ENCODE measurements at places on chromosomes 16 and 17. TPM values are rescaled to one million over a fixed set of nuclear protein-coding genes. Genes with fewer than 3 reads are reported as not detected.

GRCh38 chr17:1566505-1567199 lies 4.1 kb upstream of the PITPNA start:
- H3K27ac ChIP-seq: peak overlapping the region; percentile 96
- H3K4me3 ChIP-seq: peak overlapping the region; percentile 74
- peak; percentile 50 for DNase-seq
- H3K36me3 ChIP-seq: no peaks in the 10 kb centered on the region
- H3K4me1 ChIP-seq: peaks cover 41% of the 10 kb centered on the region

- no peaks in the 10 kb centered on the region for H3K36me3 ChIP-seq
- no peak overlapping the region for H3K4me3 ChIP-seq
- no peaks in the 10 kb centered on the region for H3K4me1 ChIP-seq
- H3K27ac ChIP-seq: no peak overlapping the region
Measured at GRCh38 chr17:33789658-33790057, 465.4 kb upstream of the CCL2 start.

DNA sequence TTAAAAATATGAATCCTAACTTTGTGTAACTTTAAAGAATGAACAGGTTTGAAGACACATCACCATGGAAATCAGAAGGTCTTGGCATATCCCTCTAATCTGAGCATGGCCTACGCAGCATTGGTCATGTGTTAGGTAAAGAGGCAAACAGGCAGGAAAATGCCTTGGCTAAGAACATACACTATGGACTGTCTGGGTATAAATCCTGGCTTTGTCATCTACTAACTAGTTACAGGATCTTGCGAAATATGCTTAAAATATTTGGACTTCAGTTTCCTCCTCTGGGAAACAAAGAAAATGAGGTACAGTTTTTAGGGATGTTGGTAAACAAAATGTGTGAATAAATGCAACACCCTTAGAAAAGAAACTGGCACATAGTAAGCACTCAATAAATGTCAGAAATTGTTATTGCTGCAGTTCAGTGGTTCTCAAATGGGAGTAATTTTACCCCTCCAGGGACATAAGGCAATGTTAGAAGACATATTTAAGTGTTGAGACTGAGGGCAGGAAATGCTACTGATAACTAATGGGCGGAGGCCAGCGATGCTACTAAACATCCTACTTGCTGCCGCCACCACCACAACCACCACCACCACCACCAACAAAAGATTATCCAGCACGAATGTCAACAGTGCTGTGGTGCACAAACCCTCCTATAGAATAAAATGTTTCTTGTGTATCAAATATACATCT lies 770.8 kb upstream of the SOX9 start:
- H3K4me3 ChIP-seq: no peak overlapping the region
- no peaks in the 10 kb centered on the region for H3K36me3 ChIP-seq
- no peak overlapping the region for H3K27ac ChIP-seq
- no peaks in the 10 kb centered on the region for H3K27me3 ChIP-seq

GRCh38 chr17:395179-395578 lies 42.6 kb upstream of the RPH3AL start:
- H3K27ac ChIP-seq: no peak overlapping the region
- H3K4me1 ChIP-seq: peaks cover 10% of the 10 kb centered on the region
- no peak for DNase-seq

DNA sequence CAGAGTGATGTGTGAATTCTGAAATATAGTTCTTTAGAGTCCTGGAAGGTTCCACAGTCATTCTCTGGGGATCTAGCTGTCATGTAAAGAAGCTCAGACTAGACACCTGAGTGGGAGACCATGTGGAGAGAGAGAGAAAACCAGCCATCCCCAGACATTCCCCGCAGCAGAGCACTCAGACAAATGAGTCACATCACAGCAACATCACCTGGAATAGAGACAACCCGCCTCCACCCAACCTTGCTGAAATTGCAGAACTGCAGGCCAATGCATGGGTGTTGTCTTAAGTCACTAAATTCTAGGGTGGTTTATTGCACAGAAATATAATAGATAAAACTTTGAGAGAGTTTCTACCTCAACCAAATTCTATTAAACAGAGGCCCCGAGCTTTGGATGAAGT lies 392.0 kb upstream of the DYNLRB2 start:
- no peaks in the 10 kb centered on the region for H3K36me3 ChIP-seq
- H3K27me3 ChIP-seq: peaks cover 9% of the 10 kb centered on the region
- H3K27ac ChIP-seq: no peak overlapping the region

DNA sequence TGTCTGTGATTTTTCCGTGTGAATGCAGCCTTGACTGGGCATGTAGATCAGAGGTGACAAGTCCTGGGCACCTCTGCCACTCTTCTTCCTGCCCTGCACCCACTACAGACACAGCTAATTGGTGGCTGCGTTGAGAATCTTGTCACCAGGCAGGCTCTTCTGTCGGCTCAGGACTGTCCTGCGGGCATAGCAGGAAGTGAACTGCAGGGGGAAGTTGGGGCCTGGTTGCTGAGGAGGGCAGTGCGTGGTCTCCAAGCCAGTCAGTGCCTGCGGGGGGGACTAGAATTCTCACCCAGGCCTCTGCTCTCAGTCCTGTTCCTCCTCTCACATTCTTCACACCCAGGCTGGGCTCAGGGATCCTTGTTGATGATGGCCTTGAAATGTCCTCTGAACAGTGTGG lies 50.5 kb downstream of the JPH3 start:
- H3K36me3 ChIP-seq: no peaks in the 10 kb centered on the region
- H3K4me1 ChIP-seq: no peaks in the 10 kb centered on the region
- peaks cover 4% of the 10 kb centered on the region for H3K27me3 ChIP-seq
- no peak overlapping the region for H3K27ac ChIP-seq
- DNase-seq: no peak

- no peaks in the 10 kb centered on the region for H3K27me3 ChIP-seq
- no peak overlapping the region for H3K27ac ChIP-seq
- no peak overlapping the region for H3K4me3 ChIP-seq
- DNase-seq: no peak
- peaks cover 6% of the 10 kb centered on the region for H3K4me1 ChIP-seq
Measured at GRCh38 chr17:63314761-63315160, 131.3 kb downstream of the CYB561 start.

- no peak overlapping the region for H3K4me3 ChIP-seq
- no peak overlapping the region for H3K27ac ChIP-seq
- H3K4me1 ChIP-seq: no peaks in the 10 kb centered on the region
- no peak for DNase-seq
- H3K36me3 ChIP-seq: no peaks in the 10 kb centered on the region
Measured at GRCh38 chr16:51009813-51010212, 141.3 kb downstream of the SALL1 start.

GRCh38 chr17:1853698-1854097 lies 23.9 kb downstream of the RPA1 start:
- H3K27ac ChIP-seq: no peak overlapping the region
- H3K36me3 ChIP-seq: peaks cover 50% of the 10 kb centered on the region
- DNase-seq: no peak
- H3K27me3 ChIP-seq: no peaks in the 10 kb centered on the region
- peaks cover 5% of the 10 kb centered on the region for H3K4me1 ChIP-seq

DNA sequence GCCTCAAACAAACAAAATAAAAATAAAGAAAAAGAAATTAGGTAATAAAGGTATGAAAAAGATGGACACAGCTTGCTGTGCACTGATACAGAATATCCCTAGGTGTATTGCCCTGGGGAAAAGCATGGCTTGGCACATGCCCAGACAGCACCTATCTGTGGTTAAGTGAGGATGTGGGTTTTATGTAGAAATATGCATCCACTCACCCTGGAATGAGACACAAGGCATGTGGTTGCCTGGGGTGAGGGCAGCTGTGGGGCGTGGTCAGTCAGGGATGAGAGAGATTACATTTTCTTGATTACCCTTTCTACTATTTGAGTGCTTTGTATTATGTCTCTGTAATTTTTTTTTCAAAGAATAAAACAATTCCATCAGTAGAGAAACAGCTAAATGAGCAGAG lies 6.9 kb downstream of the PLLP start:
- H3K4me3 ChIP-seq: peak overlapping the region; percentile 39
- no peaks in the 10 kb centered on the region for H3K36me3 ChIP-seq

GRCh38 chr16:67029254-67030096 lies 526 bp downstream of the CBFB start:
- peaks cover 57% of the 10 kb centered on the region for H3K4me1 ChIP-seq
- H3K4me3 ChIP-seq: peak overlapping the region; percentile 92
- peak; percentile 64 for DNase-seq
- peaks cover 38% of the 10 kb centered on the region for H3K36me3 ChIP-seq
- H3K27ac ChIP-seq: peak overlapping the region; percentile 89
- H3K27me3 ChIP-seq: no peaks in the 10 kb centered on the region

DNA sequence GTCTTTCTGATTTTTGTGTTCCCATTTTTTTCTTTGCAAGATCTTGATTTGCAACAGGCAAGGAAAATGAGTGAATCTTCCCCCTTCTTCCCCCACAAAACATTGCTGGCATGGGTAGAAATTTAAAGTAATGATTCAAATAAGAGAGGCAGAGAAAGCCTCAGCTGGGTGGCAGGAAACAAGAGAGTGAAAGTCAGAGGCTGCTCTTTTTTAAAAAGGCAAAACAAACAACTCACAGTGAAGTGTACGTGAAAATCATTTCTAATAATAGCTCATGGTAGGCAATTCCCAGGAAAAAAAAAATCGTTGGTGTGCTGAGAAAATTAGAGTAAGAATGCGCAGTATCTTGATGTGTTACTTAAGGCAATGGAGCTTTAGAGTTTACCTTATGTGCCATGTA lies 229.5 kb downstream of the FTO start:
- H3K27ac ChIP-seq: no peak overlapping the region
- H3K27me3 ChIP-seq: no peaks in the 10 kb centered on the region
- DNase-seq: no peak
- no peak overlapping the region for H3K4me3 ChIP-seq
- H3K4me1 ChIP-seq: peaks cover 4% of the 10 kb centered on the region
- peaks cover 5% of the 10 kb centered on the region for H3K36me3 ChIP-seq

- peak overlapping the region; percentile 9 for H3K27ac ChIP-seq
- peaks cover 77% of the 10 kb centered on the region for H3K4me1 ChIP-seq
- H3K4me3 ChIP-seq: no peak overlapping the region
Measured at GRCh38 chr17:46157443-46158062, 35.7 kb downstream of the KANSL1 start.

DNA sequence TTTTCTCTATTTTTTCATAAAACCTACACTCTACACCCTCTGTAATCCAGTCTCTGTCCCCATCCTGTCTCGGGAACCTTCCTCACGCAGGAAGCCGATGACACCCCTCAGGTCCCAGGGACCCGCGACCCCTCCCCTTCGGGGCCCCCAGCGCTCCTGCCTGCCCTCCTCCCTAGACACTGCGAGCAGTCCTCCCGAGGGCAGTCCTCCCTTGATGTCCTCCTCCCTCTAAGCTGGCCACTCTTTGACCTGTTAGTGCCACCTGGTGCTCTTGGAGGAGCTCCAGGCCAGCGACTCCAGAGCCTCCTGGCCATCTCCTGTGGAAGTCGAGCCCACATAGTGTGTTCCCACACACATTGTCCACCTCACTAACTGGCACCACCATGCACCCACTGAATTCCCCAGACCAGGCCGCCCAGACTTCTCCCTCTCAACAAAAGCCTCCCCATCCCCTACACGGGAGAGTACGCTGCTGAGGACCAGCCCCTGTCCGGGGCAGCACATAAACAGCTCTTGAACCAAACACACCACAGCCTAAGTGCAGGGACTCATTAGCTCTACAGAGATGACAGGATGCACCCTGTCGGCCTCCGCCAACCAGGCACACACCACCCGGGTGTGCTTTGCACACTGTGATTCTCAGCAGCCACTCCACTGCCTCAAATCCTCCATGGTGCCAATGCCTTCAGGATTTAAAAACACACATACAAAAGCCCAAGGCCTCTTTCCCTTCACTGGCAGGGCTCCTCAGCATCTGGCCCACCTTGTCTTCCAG lies 9.3 kb downstream of the OSBPL7 start:
- H3K36me3 ChIP-seq: peaks cover 28% of the 10 kb centered on the region
- H3K27ac ChIP-seq: no peak overlapping the region
- H3K4me3 ChIP-seq: no peak overlapping the region
- no peak for DNase-seq
- no peaks in the 10 kb centered on the region for H3K4me1 ChIP-seq

GRCh38 chr17:73783945-73784603 lies 139.8 kb upstream of the SDK2 start:
- H3K4me3 ChIP-seq: no peak overlapping the region
- peaks cover 4% of the 10 kb centered on the region for H3K4me1 ChIP-seq
- no peak overlapping the region for H3K27ac ChIP-seq

- DNase-seq: no peak
- H3K27me3 ChIP-seq: peaks cover 3% of the 10 kb centered on the region
- no peak overlapping the region for H3K4me3 ChIP-seq
- no peaks in the 10 kb centered on the region for H3K36me3 ChIP-seq
Measured at GRCh38 chr16:79393127-79393526, 207.4 kb downstream of the MAF start.

- H3K27ac ChIP-seq: no peak overlapping the region
- H3K27me3 ChIP-seq: peaks cover 3% of the 10 kb centered on the region
- H3K36me3 ChIP-seq: no peaks in the 10 kb centered on the region
- no peak for DNase-seq
- no peaks in the 10 kb centered on the region for H3K4me1 ChIP-seq
Measured at GRCh38 chr16:57966204-57966771, 4.6 kb downstream of the CNGB1 start.

DNA sequence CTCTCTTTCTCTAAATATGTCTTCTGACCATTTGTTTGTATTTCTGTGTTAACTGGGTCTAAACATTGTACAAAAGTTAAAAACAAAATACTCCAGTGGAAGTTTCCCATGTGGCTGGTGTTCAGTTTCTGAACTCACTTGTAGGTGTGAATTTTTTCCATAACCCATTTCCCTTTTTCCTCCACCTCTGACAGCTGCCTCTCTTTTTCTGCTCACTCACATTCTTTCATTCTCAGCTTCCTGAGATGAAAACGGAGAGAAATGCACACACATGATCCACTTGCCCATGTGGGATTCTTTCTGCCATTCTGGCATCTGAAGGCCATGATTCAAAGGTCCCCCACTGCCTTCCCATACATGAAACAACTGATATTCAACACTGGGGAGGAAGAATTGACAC lies 41.1 kb upstream of the ACSM2B start:
- H3K27me3 ChIP-seq: peaks cover 17% of the 10 kb centered on the region
- no peak for DNase-seq
- H3K4me1 ChIP-seq: no peaks in the 10 kb centered on the region
- H3K36me3 ChIP-seq: no peaks in the 10 kb centered on the region
- H3K27ac ChIP-seq: no peak overlapping the region

DNA sequence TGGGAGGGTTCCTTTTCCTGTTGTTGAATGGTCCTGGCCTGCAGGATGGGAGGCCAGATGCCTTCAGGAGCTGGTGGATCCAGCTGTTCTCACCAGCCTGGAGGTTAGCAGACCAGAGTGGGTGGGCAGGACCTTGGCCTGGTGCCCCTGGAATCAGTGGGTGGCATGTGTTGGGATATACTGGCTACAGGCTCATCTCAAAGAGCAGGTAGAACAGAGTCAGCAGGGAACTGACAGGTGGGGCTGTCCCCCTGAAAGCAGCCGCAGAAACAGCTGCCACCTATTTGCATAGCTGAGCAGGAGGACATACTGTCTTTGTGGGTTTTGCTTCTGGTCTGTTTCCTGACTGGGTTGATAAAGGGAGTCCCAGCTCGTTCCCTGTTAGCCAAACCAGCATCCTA lies 144.1 kb downstream of the RAB11FIP4 start:
- no peaks in the 10 kb centered on the region for H3K27me3 ChIP-seq
- no peak overlapping the region for H3K4me3 ChIP-seq

FN3K gene
- 2.0 TPM for total RNA-seq

HOXB7 gene
- total RNA-seq: 0.30 TPM

GPRC5B gene
- 0.42 TPM for total RNA-seq

SLC47A2 gene
- total RNA-seq: not detected

CLEC3A gene
- total RNA-seq: not detected

TBC1D3 gene
- not detected for total RNA-seq

CIBAR2 gene
- not detected for total RNA-seq

RPS15A gene
- 2,119 TPM for total RNA-seq

TEKT5 gene
- not detected for total RNA-seq

CCDC144A gene
- 6.5 TPM for total RNA-seq

AGRP gene
- not detected for total RNA-seq

CCL15 gene
- total RNA-seq: not detected

WNT9B gene
- total RNA-seq: not detected
